Astrocyte (in vitro differentiated cells and primary cell): ENCODE measurements at places on chromosomes 12 and 14. TPM values are rescaled to one million over a fixed set of nuclear protein-coding genes. Genes with fewer than 3 reads are reported as not detected.

- DNase-seq: peak; percentile 96
Measured at GRCh38 chr12:116358893-116359761, 81.6 kb upstream of the MED13L start.

DNA sequence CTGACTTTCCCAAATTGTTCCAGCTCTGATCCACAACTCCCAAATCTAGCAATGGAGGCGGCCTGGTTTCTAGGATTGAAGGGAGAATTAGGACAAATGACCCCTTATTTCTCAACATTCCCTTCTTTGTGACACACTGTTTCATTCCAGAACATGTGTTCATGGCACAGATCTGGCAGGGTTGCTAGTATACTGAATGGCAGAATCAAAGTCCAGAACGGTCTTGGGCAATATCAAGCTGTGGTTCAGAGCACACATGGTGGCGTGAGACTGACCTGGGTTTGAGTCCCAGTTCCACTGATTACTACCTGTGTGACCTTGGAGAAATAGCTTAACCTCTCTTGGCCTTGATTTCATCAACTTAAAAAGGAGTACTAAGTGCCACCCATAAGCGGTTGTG lies 152.5 kb downstream of the SAMD4A start:
- no peak for DNase-seq

DNA sequence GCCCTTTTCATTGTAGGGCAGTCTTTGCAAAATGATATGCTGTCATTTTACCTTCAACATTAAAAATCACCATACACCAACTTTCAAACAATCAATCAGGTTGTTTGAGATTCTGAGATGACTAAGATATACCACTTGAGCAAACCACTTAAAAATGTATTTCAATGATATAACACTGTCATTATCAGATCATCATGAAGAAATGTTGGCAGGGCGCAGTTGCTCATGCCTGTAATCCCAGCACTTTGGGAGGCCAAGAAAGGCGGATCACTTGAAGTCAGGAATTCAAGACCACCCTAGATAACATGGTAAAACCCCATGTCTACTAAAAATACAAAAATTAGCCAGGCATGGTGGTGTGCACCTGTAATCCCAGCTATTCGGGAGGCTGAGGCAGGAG lies 13.0 kb upstream of the RHOJ start:
- no peak for DNase-seq

- DNase-seq: no peak
Measured at GRCh38 chr14:22509751-22510300, 79.2 kb downstream of the DAD1 start.

DNA sequence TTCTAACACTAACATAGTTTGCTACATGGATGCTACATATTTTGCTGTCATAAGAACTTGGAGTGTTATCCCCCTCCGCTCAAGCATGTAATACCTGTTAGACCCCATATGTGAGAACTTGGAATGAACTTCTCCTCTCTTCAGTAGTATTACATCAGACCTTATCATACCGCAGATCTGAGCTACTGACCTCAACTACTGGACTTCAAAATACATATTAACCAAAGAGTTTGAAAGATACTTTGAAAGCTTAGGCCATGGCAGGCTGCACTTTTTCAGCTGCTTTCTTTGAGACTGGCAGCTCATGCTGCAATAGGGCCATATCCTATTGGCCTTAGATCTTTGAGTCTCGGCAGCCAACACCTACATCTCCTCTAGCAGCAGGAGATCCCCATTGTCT lies 74.8 kb downstream of the EEA1 start:
- no peak for DNase-seq

- DNase-seq: peak; percentile 96
Measured at GRCh38 chr12:93624595-93625294, 52.3 kb downstream of the SOCS2 start.

Gene ACOT4
- 0.14 TPM in 1 of 2 replicates, not detected in the other for total RNA-seq

GRCh38 chr14:100523843-100524169 lies 63.4 kb downstream of the BEGAIN start:
- DNase-seq: no peak

- no peak for DNase-seq
Measured at GRCh38 chr14:64860039-64860438, 19.7 kb downstream of the SPTB start.

Gene AKAP5
- 2.9 and 3.1 TPM in 2 replicates for total RNA-seq

GRCh38 chr12:104697186-104697585 lies 240.4 kb downstream of the CHST11 start:
- no peak for DNase-seq

Gene RNASE7
- total RNA-seq: 0.19 TPM in 1 of 2 replicates, not detected in the other

DNA sequence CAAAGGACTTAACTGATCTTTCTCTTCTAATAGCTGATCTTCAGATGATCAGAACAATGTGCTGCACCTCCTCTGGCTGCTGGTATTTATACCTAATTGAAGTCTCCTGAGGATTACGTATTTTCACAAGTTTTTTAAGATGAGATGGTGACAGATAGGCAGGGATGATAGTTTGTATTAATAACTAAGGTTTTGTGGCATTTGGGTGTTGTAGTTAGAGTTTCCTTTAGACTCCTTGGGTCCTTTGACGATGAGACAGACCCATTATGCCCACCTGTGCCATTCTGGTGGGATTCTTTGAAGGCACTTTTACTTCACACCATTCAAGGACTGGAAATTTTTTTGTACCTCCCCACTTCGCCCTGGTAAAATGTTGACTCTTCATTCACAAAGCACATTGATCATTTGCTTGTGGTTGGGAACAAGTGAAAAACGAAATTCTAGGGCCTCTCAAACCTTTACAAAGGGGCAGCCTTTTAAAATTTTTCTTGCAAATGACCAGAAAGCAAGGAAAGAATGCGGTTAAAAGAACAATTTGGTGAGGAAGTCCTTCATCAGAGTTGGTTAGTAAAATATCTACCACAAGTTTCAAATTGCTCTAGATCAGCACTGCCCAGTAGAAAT lies at the start of gene IFNG:
TSS of gene IFNG (minus strand) at position 60 of the 624 bp plus-strand sequence. CDS start 125 bp downstream, outside the sequence.
- no peak for DNase-seq

DNA sequence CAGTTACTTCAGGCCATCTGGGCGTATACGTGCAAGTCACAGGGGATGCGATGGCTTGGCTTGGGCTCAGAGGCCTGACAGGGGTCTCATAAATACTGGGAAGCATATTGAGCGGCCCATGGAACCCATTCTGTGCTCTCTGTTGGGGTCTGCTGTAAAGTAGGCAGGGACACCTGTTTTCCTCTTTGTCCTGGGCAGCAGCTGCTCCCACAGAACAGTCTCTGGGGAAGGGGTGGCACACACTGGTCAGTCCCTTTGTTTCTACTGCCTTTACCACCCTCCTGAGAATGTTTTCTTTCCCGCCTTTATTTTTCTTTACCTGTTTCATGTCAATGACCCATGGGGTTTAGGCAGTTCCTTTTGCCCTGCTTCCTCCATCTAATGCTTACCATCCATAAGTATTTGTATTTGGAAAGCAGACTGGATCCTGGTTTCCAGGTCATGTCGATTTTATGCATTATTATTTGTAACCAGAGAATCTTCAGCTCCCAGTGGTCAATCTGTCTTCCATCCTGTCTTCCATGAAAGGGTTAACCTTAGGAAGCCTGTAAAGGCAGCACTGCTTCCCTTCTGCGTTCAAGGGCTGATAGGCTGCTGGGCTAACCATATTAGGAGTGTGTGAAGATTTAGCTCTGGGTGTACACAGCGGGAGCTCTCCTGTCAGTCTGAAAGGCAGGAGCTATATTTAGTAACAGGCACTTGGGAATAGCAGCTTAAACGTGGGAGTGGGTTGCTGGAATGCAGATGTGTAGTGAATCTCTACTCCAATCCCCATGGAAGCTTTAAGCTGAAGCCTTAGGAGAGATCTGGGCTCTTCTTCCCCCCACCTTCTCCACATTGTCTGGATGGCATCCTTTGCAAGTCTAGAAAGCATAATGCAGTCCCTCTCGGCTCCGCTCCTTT lies 124.0 kb downstream of the DYRK2 start:
- peak; percentile 75 for DNase-seq

- no peak for DNase-seq
Measured at GRCh38 chr12:98955284-98955683, 310.2 kb downstream of the APAF1 start.
